ENCODE measurements at places on chromosomes 16 and 17. TPM values are rescaled to one million over a fixed set of nuclear protein-coding genes. Genes with fewer than 3 reads are reported as not detected.

The SRCAP gene
- total RNA-seq: 12.3 TPM

The CTRB1 gene
- not detected for total RNA-seq

The RBFOX1 gene
- not detected for total RNA-seq

The OTOA gene
- total RNA-seq: 0.10 TPM

The SPNS2 gene
- 11.3 TPM for total RNA-seq

The UQCRC2 gene
- total RNA-seq: 160 TPM

The ACSM3 gene
- total RNA-seq: 3.8 TPM

The TP53TG3D gene
- 1.0 TPM for total RNA-seq

The ST6GALNAC2 gene
- 0.58 TPM for total RNA-seq

Data from A549 treated with Hydrocortisone at 1 μM for 4 hours (cell line).